Testis (tissue), 5 donors: ENCODE measurements at places on chromosomes 12 and 14.

DNA sequence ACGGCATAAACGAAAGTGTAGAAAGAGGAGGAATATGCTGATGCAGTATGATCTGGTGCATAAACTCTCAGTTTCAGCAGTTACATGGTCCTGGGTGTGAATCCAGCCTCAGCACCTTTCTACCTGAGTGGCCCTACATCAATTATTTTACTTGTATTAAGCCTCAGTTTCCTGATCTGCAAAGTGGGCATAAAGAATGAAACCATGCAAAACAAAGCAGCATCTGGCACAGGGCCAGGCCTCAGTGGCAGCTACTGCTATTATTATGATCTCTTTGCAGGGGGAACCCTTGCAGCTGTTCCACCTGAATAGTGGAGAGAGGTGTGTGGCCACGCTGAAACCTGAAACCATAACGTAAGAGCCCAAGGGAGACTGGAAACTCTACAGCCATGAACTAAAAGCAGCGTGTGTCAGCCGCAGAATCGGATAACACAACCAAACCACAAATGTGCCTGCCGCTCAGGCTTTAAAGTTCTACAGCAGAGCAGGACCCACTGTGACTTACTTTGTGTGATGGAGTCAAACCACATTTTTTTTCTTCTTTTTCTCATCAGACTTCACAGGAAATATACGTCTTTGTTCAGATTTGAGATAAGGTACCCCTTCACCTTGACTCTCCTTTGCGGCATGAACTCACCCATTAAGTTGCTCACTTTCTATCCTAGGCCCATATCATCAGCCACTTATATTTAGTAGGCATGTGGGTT is 29.2 kb upstream of the FOS start:
- H3K4me3 ChIP-seq: no peak overlapping the region
- H3K36me3 ChIP-seq: no peaks in the 10 kb centered on the region
- H3K4me1 ChIP-seq: peaks cover 5% of the 10 kb centered on the region
- H3K27ac ChIP-seq: no peak overlapping the region

- no peaks in the 10 kb centered on the region for H3K27me3 ChIP-seq
- DNase-seq: no peak
- no peaks in the 10 kb centered on the region for H3K4me1 ChIP-seq
- H3K4me3 ChIP-seq: no peak overlapping the region
- no peak overlapping the region for H3K27ac ChIP-seq
These were observed 50.9 kb upstream of the BCL2L14 start for GRCh38 chr12:12019881-12020280.

GRCh38 chr12:570435-570920 is 92.8 kb downstream of the NINJ2 start:
- H3K4me3 ChIP-seq: peak overlapping the region; percentile 64
- H3K27me3 ChIP-seq: no peaks in the 10 kb centered on the region
- DNase-seq: peak; percentile 75

DNA sequence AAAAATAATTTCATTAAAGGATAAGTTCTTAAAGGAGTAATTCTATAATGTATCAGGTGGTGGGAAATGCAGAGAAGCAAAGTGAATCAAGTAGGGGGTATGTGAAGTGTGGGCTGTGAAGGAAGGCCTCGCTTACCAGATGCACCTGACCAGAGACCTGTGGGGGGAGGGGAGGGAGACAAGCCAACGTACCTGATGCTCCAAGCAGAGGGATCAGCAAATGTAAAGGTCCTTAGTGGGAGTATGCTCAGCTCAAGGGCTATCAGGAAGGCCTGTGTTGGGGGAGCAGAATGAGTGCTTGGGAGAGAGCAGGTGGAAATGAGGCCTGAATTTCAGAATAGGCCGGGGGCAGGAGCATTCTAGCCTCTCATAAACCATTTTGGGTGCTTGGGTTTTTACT is 57.1 kb downstream of the ANO4 start:
- no peak for DNase-seq
- H3K36me3 ChIP-seq: no peaks in the 10 kb centered on the region
- no peaks in the 10 kb centered on the region for H3K27me3 ChIP-seq
- H3K27ac ChIP-seq: no peak overlapping the region

GRCh38 chr12:119528241-119528640 is 65.3 kb upstream of the TMEM233 start:
- H3K27me3 ChIP-seq: no peaks in the 10 kb centered on the region
- DNase-seq: no peak
- H3K36me3 ChIP-seq: no peaks in the 10 kb centered on the region
- no peak overlapping the region for H3K27ac ChIP-seq
- no peak overlapping the region for H3K4me3 ChIP-seq
- no peaks in the 10 kb centered on the region for H3K4me1 ChIP-seq

- H3K27me3 ChIP-seq: no peaks in the 10 kb centered on the region
- no peaks in the 10 kb centered on the region for H3K4me1 ChIP-seq
- no peaks in the 10 kb centered on the region for H3K36me3 ChIP-seq
- no peak overlapping the region for H3K4me3 ChIP-seq
These were observed 46.7 kb upstream of the FICD start for GRCh38 chr12:108468196-108468968.

DNA sequence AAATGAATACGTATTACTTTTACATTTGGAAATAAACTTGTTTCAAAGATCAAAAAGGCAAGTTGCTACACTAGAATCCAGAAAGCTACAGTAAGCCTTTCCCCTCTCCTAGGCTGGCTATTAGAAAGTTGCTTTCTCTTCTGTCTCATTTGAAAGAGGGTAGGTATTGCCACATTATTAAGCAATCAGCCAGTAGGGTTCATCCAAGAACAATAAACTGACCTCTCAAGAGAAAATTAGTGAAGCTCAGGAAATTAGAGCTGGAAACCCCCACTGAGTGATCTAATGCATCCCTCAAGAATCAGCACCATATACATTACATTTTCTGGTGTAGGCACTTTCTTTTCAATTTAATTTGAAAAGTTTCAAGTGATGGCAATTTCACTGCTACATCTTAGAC is 4.5 kb upstream of the TMEM233 start:
- no peaks in the 10 kb centered on the region for H3K27me3 ChIP-seq
- no peaks in the 10 kb centered on the region for H3K36me3 ChIP-seq

DNA sequence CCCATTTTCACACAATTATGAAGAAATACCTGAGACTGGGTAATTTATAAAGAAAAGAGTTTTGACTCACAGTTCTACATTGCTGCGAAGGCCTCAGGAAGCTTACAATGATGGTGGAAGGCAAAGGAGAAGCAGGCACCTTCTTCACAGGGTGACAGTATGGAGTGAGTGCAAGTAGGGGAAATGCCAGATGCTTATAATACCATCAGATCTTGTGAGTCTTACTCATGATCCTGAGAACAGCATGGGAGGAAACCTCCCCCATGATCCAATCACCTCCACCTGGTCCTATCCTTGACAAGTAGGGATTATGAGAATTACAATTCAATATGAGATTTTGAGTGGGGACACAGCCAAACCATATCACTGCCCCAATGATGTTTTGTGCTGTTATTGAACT is 189.3 kb upstream of the CRY1 start:
- H3K4me3 ChIP-seq: no peak overlapping the region
- no peaks in the 10 kb centered on the region for H3K4me1 ChIP-seq
- no peaks in the 10 kb centered on the region for H3K36me3 ChIP-seq

DNA sequence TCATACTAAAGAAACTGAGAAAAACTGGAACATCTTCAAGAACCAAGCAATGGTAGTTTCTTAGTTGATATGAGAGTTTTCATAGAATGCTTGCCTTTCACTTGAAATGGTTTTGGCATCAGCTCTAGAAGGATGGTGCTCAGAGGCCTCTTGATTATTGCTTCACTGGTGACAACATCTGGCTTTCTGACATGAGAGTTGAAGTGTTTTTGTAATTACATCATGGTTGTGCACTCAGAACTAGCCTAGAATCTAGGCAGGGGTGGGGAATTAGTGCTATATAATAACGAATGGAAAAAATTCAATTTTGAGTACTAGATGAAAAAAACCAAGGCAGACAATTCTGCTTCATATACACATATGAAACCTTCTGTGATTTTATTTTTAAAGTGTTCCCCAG is 172.8 kb upstream of the LMNTD1 start:
- H3K27me3 ChIP-seq: no peaks in the 10 kb centered on the region
- H3K36me3 ChIP-seq: no peaks in the 10 kb centered on the region
- no peak overlapping the region for H3K4me3 ChIP-seq
- H3K4me1 ChIP-seq: peaks cover 4% of the 10 kb centered on the region

GRCh38 chr14:103155010-103155409 is 31.7 kb downstream of the TNFAIP2 start:
- H3K36me3 ChIP-seq: no peaks in the 10 kb centered on the region
- H3K27me3 ChIP-seq: no peaks in the 10 kb centered on the region
- no peak overlapping the region for H3K27ac ChIP-seq

DNA sequence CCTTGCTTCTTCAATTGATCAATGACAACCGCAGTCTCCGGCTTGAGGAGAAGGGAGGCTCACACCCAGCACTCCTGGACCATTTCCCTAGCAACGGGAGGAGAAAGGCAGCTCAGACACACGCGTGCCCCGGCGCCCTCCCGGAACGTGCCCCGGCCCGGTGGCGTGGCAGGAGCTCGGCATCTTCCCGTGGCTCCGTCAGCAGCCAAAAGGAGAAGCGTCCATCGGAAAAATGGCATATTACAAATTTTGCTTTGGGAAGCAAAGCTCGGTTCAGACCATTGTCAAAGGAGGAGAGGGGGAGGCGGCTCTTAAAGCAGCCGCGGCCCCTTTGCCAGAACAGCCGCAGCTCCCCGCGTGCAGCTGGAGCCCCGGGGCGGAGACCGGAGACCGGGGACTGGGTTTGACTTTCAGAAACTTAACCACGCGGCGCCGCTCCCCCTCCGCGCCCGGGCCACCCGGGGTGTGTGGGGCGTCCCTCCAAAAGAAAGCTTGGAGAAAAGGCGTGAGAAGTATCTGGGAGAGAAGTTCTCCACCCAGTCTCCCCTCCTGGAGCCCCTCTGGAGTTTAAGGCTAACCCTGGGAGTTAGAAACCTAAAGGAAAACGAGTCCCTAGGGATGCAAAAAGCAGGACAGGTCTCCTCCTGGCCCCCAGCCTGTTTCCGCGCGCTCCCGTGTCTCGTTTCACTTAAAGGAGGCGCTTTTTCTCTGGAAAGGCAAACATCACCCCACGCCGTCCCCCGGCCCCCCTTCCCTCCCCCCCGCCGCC is 545 bp downstream of the PPFIA2 start:
- H3K36me3 ChIP-seq: no peaks in the 10 kb centered on the region
- H3K4me3 ChIP-seq: peak overlapping the region; percentile 61
- no peaks in the 10 kb centered on the region for H3K4me1 ChIP-seq
- H3K27ac ChIP-seq: peak overlapping the region; percentile 69

- no peak overlapping the region for H3K4me3 ChIP-seq
- DNase-seq: no peak
- H3K27ac ChIP-seq: no peak overlapping the region
- no peaks in the 10 kb centered on the region for H3K27me3 ChIP-seq
These were observed 21.1 kb downstream of the FKBP3 start for GRCh38 chr14:45112896-45113781.

DNA sequence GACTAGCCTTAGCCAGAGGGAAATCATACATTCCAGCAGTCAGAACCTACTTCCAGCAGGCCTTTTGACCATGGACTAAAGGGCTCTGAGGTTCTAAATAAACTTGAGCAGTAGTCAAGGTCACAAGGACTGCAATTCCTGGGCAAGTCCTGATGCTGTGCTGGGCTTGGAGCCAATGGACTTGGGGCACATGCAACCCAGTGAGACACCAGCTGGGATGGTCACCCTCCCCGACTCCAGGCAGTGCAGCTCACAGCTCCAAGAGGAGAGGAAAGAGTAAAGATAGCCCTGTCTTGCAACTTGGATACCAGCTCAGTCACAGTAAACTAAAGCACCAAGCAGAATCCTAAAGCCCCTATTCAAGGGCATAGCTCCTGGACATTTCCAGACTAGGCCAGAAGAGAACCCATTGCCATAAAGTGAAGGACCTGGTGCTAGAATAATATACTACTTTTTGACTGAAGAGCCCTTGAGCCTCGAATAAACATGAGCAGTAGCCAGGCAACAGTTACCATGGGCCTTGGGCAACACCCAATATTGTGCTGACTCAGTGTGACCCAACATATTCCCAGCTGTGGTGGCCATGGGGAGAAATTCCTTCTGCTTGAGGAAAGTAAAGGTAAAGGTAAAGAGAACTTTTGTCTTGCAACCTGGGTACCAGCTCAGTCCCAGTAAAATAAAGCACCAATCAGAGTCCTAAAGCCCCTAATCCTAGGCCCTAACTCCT is 226.2 kb upstream of the CLEC14A start:
- no peaks in the 10 kb centered on the region for H3K36me3 ChIP-seq
- H3K4me3 ChIP-seq: no peak overlapping the region
- H3K27ac ChIP-seq: no peak overlapping the region
- H3K4me1 ChIP-seq: no peaks in the 10 kb centered on the region
- no peaks in the 10 kb centered on the region for H3K27me3 ChIP-seq
- no peak for DNase-seq

- H3K4me1 ChIP-seq: no peaks in the 10 kb centered on the region
- H3K27me3 ChIP-seq: no peaks in the 10 kb centered on the region
- no peak for DNase-seq
- H3K27ac ChIP-seq: no peak overlapping the region
- H3K36me3 ChIP-seq: no peaks in the 10 kb centered on the region
- no peak overlapping the region for H3K4me3 ChIP-seq
These were observed 813.1 kb upstream of the NOVA1 start for GRCh38 chr14:27410981-27411380.

DNA sequence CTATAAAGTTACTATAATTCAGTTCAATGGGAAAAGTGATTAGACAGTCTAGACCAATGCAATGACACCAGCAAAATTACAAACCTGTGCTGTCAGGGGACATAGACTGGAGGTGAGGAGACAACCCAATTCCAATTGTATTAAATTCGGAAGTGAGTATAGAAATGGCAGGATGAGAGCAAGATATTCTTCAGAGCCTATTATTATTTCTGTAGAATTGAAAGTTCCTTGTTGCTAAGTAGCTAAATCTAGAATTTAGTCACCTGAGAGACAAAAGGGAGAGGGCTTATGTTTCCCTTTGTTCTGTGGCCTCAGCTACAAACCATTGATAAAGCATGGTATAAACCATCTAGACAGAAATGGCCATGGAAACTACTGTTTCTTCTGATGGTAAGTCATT is at the start of gene ADAM21:
Gene ADAM21, plus strand, starts transcription at position 301 of the 400 bp plus-strand sequence. CDS start 5,326 bp downstream, outside the sequence.
- no peaks in the 10 kb centered on the region for H3K27me3 ChIP-seq
- H3K4me1 ChIP-seq: no peaks in the 10 kb centered on the region
- DNase-seq: no peak
- no peak within 1 kb of the TSS for H3K27ac ChIP-seq
- H3K36me3 ChIP-seq: no peaks in the 10 kb centered on the region

GRCh38 chr14:68785534-68786490 is 7.1 kb downstream of the ZFP36L1 start:
- H3K27ac ChIP-seq: peak overlapping the region; percentile 100
- H3K4me3 ChIP-seq: no peak overlapping the region
- peak; percentile 25 for DNase-seq
- H3K27me3 ChIP-seq: no peaks in the 10 kb centered on the region
- H3K4me1 ChIP-seq: peaks cover 47% of the 10 kb centered on the region
